Natural killer cell (primary cell): ENCODE measurements at places on chromosomes 3 and 15. TPM values are rescaled to one million over a fixed set of nuclear protein-coding genes. Genes with fewer than 3 reads are reported as not detected.

DNA sequence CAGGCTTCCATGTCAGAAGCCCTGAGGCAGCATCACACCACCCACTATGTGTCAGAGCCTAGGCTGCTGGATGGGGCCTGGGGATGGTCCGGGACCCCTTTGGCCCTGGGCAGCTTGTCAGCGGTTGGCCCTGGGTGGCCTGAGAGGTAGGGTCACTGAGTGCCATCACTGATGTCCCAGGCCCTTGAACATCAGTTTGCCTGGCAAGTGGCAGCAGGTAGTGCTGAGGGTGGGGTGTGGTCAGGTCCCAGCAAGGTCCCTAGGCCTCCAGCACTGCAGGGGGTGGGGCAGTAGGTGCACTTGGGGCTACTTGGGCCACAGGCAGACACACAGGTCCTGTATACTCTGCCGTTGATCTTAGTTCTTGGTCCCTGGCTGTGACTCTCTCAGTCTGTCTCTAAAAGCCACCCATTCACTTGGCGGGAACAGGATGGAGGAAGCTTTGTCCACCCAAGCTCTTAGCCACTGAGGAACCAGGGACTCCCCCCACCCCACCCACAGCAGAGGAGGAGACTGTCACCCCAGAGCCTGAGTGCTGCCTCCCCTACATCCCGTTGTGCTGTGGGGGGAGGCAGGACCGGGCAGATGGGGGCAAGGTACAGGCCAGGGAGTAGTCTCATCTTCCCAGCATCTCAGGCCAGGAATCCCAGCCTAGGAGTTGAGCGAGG lies 5.8 kb downstream of the GNAI2 start:
- H3K27ac ChIP-seq, result peak overlapping the region; percentile 86
- peaks cover 27% of the 10 kb centered on the region for H3K36me3 ChIP-seq
- no peak for DNase-seq
- no peak overlapping the region for H3K4me3 ChIP-seq

GRCh38 chr3:130405956-130406355 lies 60.5 kb downstream of the COL6A5 start:
- no peaks in the 10 kb centered on the region for H3K4me1 ChIP-seq
- H3K4me3 ChIP-seq, result no peak overlapping the region
- H3K27me3 ChIP-seq, result no peaks in the 10 kb centered on the region
- no peak for DNase-seq
- H3K27ac ChIP-seq, result no peak overlapping the region

- H3K27ac ChIP-seq, result no peak overlapping the region
- DNase-seq, result no peak
- no peaks in the 10 kb centered on the region for H3K4me1 ChIP-seq
- no peaks in the 10 kb centered on the region for H3K27me3 ChIP-seq
- no peak overlapping the region for H3K4me3 ChIP-seq
Measured at GRCh38 chr15:62505762-62506161, 340.7 kb upstream of the C2CD4B start.

- peak overlapping the region; percentile 1 for H3K27ac ChIP-seq
- no peaks in the 10 kb centered on the region for H3K4me1 ChIP-seq
- no peaks in the 10 kb centered on the region for H3K27me3 ChIP-seq
- no peak for DNase-seq
- H3K4me3 ChIP-seq, result no peak overlapping the region
- H3K36me3 ChIP-seq, result no peaks in the 10 kb centered on the region
Measured at GRCh38 chr3:151387842-151388241, 3.3 kb upstream of the P2RY12 start.

DNA sequence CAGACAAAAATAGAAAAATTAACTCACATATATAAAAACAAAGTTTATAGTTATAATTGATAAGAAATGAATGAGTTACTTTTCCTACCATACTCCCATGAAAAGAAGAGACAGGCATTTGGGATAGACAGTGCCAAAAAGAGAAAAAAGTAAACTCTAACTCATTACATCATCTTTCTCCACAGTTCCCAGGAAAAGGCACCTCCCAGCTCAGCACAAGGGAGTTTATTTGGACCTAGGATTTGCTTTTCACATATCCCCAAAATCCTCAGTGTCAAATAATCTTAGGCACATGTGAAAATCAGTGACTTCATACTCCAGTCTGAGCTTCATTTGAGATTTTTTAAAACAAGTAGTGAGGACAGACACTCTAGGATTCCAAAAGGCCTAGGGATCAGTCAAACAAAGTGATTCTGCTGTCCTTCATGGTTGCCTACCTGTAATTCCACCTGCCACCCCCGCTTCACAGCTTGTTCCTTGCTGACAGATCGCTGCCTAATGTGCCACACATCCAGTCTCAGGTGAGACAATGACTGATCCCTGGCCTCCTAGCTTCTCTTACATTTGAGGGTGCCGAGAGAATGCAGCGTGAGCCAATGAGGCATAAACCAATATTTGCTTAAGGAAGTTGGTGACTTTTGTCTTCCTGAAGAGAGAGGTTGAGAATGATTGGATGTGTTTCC lies 573.7 kb downstream of the TBL1XR1 start:
- H3K36me3 ChIP-seq, result no peaks in the 10 kb centered on the region
- no peaks in the 10 kb centered on the region for H3K27me3 ChIP-seq
- H3K4me1 ChIP-seq, result no peaks in the 10 kb centered on the region

DNA sequence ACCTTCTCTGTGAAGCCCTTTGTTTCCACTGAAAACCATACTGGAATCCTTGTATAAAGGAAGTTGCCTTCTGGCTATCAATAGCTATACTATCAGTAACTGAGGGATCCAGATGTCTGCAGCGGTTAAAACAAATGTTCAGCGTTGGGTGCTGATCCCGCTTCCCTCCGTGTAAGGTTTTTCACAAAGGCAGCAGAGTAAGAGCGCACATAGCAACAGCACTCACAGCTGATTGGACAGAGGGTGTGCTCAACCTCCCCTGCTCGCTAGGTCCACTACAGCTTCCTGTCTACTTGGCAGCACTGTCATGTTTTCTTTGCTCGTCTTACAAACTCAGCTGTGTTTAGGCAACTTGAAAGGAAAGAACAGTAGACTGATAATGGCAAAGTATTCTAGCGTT lies 27.3 kb downstream of the ATOSA start:
- no peaks in the 10 kb centered on the region for H3K27me3 ChIP-seq
- H3K36me3 ChIP-seq, result peaks cover 41% of the 10 kb centered on the region
- no peak overlapping the region for H3K4me3 ChIP-seq
- no peaks in the 10 kb centered on the region for H3K4me1 ChIP-seq
- peak; percentile 74 for DNase-seq

DNA sequence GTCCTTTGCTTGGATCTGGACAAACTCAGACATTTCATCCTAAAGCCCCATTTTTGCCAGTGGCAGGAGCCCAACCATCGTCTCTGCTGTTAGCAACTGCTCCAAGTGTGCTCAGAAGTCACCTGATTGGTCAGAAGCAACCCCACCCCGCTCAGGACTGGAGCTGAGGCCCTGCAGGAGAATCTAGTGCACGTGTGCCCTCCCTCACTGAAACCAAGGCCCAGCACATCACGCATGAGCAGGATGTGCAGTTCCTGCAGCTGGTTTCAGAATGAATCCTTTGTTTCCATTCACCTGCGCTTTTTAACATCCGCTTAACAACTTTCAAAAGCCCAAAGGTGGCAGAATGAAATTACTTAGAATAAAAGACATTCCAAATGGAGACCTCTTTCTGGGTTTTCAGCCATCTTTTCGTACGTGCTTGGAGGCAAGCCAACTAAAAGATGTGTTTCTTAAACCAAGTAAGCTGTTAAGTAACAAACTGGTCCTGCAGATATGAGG lies 81.2 kb downstream of the SRGAP3 start:
- DNase-seq, result peak; percentile 44
- no peaks in the 10 kb centered on the region for H3K36me3 ChIP-seq
- no peak overlapping the region for H3K4me3 ChIP-seq
- no peak overlapping the region for H3K27ac ChIP-seq
- H3K4me1 ChIP-seq, result peaks cover 35% of the 10 kb centered on the region
- no peaks in the 10 kb centered on the region for H3K27me3 ChIP-seq

GRCh38 chr3:105715372-105715771 lies 153.4 kb downstream of the CBLB start:
- peaks cover 74% of the 10 kb centered on the region for H3K36me3 ChIP-seq
- no peak overlapping the region for H3K4me3 ChIP-seq
- H3K27ac ChIP-seq, result no peak overlapping the region

DNA sequence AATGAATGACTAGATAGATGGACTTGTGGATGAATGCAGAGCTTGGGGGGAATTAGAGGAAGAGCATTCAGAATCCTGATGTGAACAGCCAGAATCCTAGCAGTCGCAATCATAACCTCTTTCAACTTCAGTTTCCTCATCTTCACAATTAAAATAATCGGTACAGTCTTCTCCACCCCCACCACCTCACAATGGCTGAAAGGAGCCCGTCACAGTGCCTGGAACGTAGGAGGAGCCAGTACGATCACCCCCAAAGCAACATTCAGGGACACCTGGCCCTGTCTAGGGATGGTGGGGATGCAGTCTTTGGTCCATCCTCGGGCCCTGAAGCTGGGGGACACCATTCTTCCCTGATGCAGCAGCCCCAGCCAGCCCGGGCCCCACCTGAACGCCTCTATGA lies 80.4 kb upstream of the RPL32 start:
- H3K4me3 ChIP-seq, result no peak overlapping the region
- H3K4me1 ChIP-seq, result peaks cover 38% of the 10 kb centered on the region
- H3K27ac ChIP-seq, result no peak overlapping the region

GRCh38 chr3:192921793-192922192 lies 4.1 kb upstream of the MB21D2 start:
- peaks cover 17% of the 10 kb centered on the region for H3K27me3 ChIP-seq
- peaks cover 13% of the 10 kb centered on the region for H3K4me1 ChIP-seq
- no peak overlapping the region for H3K4me3 ChIP-seq
- H3K27ac ChIP-seq, result no peak overlapping the region
- DNase-seq, result no peak

DNA sequence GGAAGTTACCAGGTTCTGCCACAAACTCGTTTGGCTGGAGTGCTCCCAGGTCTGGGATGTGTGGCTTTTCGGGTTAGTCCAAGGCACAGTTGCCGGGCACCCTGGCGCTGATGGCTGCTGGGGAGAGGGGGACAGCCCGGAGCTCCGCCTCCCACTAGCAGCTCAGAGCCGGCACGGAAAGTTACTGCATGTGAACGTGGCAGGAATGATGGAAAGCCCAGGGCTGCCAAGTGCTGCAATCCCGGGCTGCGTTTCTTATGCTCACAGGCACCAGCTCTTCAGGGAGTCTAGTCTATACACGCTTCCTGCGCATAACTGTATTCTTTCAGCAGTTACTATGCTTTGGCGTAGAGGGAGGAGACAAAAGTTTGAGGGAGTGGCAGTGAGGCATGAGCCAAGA lies 141.8 kb upstream of the ICE2 start:
- no peaks in the 10 kb centered on the region for H3K36me3 ChIP-seq
- H3K4me1 ChIP-seq, result no peaks in the 10 kb centered on the region
- no peak overlapping the region for H3K4me3 ChIP-seq
- no peak for DNase-seq

- peak; percentile 50 for DNase-seq
- H3K4me3 ChIP-seq, result no peak overlapping the region
- peaks cover 56% of the 10 kb centered on the region for H3K4me1 ChIP-seq
- H3K36me3 ChIP-seq, result no peaks in the 10 kb centered on the region
- H3K27me3 ChIP-seq, result no peaks in the 10 kb centered on the region
Measured at GRCh38 chr3:43017593-43018195, 38.6 kb downstream of the GASK1A start.

- no peaks in the 10 kb centered on the region for H3K27me3 ChIP-seq
- no peaks in the 10 kb centered on the region for H3K36me3 ChIP-seq
- DNase-seq, result no peak
Measured at GRCh38 chr15:72110355-72110754, 7.6 kb downstream of the MYO9A start.

DNA sequence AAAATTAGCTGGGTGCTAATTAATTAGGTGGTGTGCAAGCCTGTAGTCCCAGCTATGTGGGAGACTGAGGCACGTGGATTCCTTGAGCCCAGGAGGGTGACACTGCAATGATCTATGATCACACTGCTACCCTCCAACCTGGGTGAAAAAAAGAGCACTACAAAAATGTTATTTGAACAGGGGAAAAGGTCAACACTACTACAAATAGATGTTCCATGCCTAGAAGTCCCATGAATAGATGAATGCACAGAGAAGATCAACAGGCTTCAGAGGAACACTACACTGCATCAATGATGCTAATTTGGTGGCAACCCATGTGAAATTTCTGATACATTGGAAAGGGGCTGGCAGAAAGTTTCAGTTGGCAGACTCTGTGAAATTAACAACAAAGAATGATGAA lies 105.4 kb upstream of the FHIT start:
- no peak overlapping the region for H3K4me3 ChIP-seq
- no peak for DNase-seq
- no peak overlapping the region for H3K27ac ChIP-seq
- no peaks in the 10 kb centered on the region for H3K27me3 ChIP-seq

DNA sequence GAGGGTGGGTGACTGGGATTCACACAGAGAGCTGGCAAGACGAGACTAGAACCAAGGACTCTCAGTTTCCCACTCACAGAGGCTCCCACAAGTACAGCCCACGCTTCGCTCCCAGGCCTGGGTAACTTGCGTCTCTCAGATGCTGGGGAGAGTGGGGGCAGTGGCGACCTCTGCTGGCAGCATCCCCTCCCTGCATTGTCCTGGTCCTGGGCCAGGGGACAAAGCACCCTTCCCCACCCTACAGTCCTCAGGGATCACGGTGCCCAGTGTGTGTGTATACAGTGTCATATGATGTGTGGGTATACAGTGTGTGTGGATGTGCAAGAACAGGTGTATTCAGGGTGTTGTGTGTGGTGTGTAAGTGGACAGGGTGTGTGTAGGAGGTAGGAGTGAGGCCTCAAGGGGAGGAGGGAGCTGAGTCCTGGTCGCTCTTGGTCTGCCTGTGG lies 12.8 kb downstream of the VILL start:
- H3K36me3 ChIP-seq, result peaks cover 38% of the 10 kb centered on the region
- peaks cover 9% of the 10 kb centered on the region for H3K4me1 ChIP-seq
- no peak overlapping the region for H3K27ac ChIP-seq
- H3K4me3 ChIP-seq, result no peak overlapping the region

DNA sequence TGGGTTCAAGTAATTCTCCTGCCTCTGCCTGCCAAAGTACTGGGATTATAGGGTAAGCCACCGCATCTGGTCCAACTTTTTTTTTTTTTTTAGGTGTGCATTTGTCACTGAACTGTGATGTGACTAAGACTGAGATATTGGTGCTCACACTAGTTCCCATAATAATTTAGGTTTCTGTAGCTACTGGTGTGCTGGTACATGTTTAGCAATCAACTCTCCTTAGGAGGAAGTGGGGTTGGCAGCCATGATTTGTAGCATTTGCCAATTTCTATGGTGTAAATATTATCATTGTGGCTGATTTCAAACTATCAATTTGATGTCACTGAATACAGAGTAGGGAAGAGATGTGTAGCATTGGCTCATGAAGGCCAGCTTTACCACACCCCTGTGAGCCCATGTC lies 372.7 kb downstream of the EDEM1 start:
- no peak overlapping the region for H3K27ac ChIP-seq
- no peak for DNase-seq
- H3K27me3 ChIP-seq, result no peaks in the 10 kb centered on the region
- no peak overlapping the region for H3K4me3 ChIP-seq
- no peaks in the 10 kb centered on the region for H3K36me3 ChIP-seq
- no peaks in the 10 kb centered on the region for H3K4me1 ChIP-seq

GRCh38 chr3:109278141-109278540 lies 38.2 kb downstream of the DPPA2 start:
- H3K36me3 ChIP-seq, result no peaks in the 10 kb centered on the region
- H3K27me3 ChIP-seq, result no peaks in the 10 kb centered on the region
- no peaks in the 10 kb centered on the region for H3K4me1 ChIP-seq
- no peak for DNase-seq

SNX4 gene
- total RNA-seq, result 30.1 TPM

RASA2 gene
- total RNA-seq, result 93.9 TPM

STAC gene
- total RNA-seq, result not detected

CCPG1 gene
- 53.6 TPM for total RNA-seq

ZNF609 gene
- total RNA-seq, result 55.3 TPM

DUOX1 gene
- total RNA-seq, result 0.20 TPM

SNTN gene
- total RNA-seq, result not detected
